ENCODE measurements at places on chromosomes 13 and 19. TPM values are rescaled to one million over a fixed set of nuclear protein-coding genes. Genes with fewer than 3 reads are reported as not detected.
A peak's percentile ranks its signal among the peaks of the same experiment; 100 is the strongest.

DNA sequence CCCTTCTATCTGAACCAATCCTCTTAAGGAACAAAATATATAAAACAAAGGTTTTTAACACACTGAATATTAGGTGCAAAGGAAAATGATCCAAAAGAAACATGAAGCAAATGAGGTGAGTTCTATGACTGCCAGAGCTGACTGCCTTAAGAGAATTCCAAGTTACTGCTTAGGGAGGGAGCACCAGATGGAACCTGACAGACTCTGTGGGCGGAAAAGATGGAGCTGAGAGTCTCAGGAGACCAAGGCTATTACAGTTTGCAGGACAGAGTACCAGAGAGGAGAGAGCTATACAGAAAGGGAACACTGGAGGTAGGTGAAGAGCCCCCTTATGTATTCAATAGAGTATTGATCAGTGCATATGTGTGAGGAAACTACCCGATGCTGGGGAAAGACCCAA is 87.2 kb downstream of the B3GLCT start:
- no peaks in the 10 kb centered on the region for H3K4me1 ChIP-seq
- H3K27me3 ChIP-seq: no peaks in the 10 kb centered on the region

- H3K4me3 ChIP-seq: peak within 1 kb of the TSS; percentile 92
- H3K27ac ChIP-seq: peak within 1 kb of the TSS; percentile 89
- H3K36me3 ChIP-seq: peaks cover 4% of the 10 kb centered on the region
These were observed at the start of gene MRPL34 for GRCh38 chr19:17305517-17306284. MRPL34 (plus strand) TSS chr19:17305872; CDS start chr19:17305893, 21 bp downstream.

DNA sequence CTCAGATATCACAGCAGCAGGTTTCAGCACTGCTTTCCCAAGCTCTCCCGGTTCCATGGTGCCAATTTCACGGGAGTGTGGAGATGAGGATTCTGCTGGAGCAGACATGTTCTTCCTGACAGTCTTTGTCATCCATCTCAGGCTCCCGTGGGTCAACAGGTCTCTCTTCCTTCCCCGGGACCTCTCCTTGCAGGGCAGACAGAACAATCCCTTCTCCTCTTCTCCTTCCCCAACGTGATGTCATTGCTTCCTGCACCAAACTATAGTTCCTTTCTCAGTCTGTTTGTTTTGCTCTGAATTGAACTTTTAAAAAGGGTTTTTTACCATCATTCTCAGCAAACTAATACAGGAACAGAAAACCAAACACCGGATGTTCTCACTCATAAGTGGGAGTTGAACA is 107.9 kb downstream of the ZNF536 start:
- H3K36me3 ChIP-seq: no peaks in the 10 kb centered on the region
- peaks cover 16% of the 10 kb centered on the region for H3K27me3 ChIP-seq
- H3K27ac ChIP-seq: no peak overlapping the region

Gene ITM2B
- total RNA-seq: 302 TPM

DNA sequence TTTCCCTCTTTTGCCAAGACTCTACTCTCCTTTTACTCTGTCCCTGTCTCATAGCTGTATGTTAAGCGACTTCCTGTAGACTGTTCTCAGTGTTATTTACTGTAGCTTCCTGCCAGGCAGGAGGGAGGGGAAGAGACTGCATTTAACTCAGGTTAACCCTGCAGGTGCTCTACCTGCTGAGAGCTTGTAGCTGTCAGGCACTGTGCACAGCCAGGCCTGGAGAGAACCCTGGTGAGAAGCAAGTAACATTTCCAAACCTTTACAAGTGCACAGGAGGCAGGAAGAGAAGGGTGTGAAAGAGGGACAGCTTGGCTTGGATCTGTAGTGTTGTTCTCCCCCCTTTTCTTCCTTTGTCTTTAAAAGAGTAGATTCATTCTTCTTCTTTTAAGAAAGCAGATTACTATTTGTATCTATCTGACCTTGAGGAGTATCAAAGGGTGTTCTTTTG is 167.1 kb downstream of the LMO7 start:
- peaks cover 25% of the 10 kb centered on the region for H3K4me1 ChIP-seq
- no peak for DNase-seq
- peaks cover 25% of the 10 kb centered on the region for H3K36me3 ChIP-seq
- H3K27ac ChIP-seq: peak overlapping the region; percentile 2
- no peaks in the 10 kb centered on the region for H3K27me3 ChIP-seq

DNA sequence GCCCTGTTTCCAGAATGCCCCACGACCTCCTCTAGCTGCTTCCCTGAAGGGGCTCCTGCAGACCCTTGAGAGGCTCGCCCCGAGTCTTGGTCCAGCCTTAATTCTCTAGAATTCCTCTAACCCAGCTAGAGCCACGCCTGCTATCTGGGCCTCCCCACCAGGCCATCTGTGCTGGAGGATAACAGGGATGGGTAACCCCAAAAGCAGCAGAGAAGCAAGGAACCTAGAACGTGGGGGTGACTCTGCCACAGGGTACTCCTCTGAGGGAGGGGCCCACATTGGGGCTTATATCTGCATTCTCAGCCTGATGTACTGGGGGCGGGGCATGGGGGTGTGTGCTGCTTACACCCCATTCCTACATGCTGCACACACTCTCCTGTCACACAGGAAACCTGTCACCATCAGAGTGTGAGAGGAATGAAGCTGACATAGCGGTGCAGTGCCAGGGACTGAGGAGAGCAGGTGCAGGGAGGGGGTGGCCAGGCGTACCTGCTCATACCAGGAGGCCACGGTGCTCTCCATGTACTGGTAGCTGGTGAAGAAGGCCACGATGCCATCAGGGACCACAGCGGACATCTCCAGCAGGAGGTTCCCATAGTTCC is 13.8 kb downstream of the KLC3 start:
- no peak overlapping the region for H3K4me3 ChIP-seq
- H3K27me3 ChIP-seq: no peaks in the 10 kb centered on the region
- H3K27ac ChIP-seq: no peak overlapping the region
- H3K36me3 ChIP-seq: peaks cover 7% of the 10 kb centered on the region

DNA sequence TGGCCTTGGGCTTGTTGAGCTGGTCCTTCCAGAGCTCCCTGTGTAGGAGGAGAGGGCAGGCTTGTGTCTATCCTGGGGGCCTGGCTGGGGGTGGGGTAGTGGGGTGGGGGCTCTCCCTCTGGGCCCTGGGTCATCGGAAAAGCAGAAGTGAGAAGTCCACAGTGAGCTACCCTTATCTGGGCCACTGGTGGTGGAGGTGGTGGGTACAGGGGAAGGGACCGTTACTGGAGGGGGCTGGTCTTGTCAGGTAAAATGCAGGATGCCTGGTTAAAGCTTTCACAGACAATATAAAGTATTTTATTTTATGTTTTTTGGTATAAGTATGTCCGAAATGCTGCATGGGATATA is 342 bp upstream of the SIGLEC10 start:
- H3K4me3 ChIP-seq: no peak overlapping the region
- peaks cover 9% of the 10 kb centered on the region for H3K27me3 ChIP-seq
- H3K36me3 ChIP-seq: no peaks in the 10 kb centered on the region
- DNase-seq: no peak

Gene CEACAM21
- not detected for total RNA-seq

Gene LYPD3
- 13.3 TPM for total RNA-seq

- no peaks in the 10 kb centered on the region for H3K27me3 ChIP-seq
- DNase-seq: no peak
- H3K36me3 ChIP-seq: peaks cover 3% of the 10 kb centered on the region
These were observed 4.5 kb downstream of the DBP start for GRCh38 chr19:48632692-48633147.

DNA sequence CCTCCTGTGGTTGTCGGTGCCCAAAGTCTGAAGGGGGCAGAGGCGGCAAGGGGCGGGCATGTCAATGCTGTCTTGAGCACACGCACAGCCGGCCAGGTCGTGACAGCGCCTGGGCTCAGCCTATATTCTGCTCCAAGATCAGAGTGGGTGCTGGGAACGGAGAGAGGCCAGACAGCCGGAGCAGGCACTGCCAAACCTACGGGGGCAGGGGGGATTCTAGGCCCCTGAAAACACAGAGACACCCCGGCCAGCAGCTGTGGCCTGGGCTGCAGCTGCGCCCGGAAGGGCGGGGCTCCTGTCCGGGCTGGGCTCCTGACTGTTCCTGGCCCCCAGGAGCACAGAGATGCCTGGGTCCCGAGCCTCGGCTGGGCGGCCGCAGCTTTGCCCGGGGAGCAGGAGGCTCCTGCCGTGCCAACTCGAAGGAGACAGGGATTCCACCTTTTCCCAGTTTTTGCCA is 2662.9 kb upstream of the PCDH20 start:
- no peak overlapping the region for H3K27ac ChIP-seq
- H3K36me3 ChIP-seq: no peaks in the 10 kb centered on the region
- DNase-seq: no peak
- no peaks in the 10 kb centered on the region for H3K27me3 ChIP-seq
- H3K4me3 ChIP-seq: no peak overlapping the region

Gene GRWD1
- total RNA-seq: 37.2 TPM

- no peak overlapping the region for H3K4me3 ChIP-seq
- peaks cover 10% of the 10 kb centered on the region for H3K4me1 ChIP-seq
- H3K27me3 ChIP-seq: no peaks in the 10 kb centered on the region
- no peaks in the 10 kb centered on the region for H3K36me3 ChIP-seq
- no peak overlapping the region for H3K27ac ChIP-seq
These were observed 115.7 kb upstream of the STARD13 start for GRCh38 chr13:33401238-33401637.

GRCh38 chr19:19643158-19644053 is at the start of gene GMIP:
GMIP (minus strand) TSS chr19:19643657; CDS start chr19:19643529, 128 bp downstream.
- no peaks in the 10 kb centered on the region for H3K27me3 ChIP-seq
- peak; percentile 83 for DNase-seq
- peaks cover 8% of the 10 kb centered on the region for H3K4me1 ChIP-seq
- no peaks in the 10 kb centered on the region for H3K36me3 ChIP-seq

DNA sequence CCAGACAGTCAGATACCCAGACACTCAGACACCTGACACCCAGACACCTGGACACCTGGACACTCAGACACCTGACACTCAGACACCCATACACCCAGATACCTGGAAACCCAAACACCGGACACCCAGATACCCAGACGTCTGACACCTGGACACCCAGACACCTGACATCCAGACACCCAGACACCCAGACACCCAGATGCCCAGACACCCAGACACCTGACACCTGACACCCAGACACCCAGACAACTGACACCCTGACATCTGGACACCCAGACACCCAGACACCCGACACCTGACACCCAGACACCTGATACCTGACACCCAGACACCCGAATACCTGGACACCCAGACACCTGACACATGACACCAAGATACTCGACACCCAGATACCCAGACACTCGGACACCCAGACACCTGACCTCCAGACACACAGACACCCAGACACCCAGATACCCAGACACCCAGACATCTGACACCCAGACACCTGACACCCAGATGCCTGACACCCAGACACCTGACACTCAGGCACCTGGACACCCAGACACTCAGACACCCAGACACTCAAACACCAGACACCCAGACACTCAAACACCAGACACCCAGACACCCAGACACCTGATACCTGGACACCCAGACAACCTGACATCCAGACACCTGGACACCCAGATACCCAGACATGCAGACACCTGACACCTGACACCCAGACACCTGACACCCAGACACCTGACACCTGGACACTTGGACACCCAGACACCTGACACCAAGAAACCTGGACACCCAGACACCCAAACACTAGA is 19.1 kb downstream of the C19orf12 start:
- peaks cover 3% of the 10 kb centered on the region for H3K4me1 ChIP-seq
- no peak for DNase-seq
- H3K36me3 ChIP-seq: no peaks in the 10 kb centered on the region
- no peak overlapping the region for H3K4me3 ChIP-seq
- H3K27ac ChIP-seq: no peak overlapping the region

DNA sequence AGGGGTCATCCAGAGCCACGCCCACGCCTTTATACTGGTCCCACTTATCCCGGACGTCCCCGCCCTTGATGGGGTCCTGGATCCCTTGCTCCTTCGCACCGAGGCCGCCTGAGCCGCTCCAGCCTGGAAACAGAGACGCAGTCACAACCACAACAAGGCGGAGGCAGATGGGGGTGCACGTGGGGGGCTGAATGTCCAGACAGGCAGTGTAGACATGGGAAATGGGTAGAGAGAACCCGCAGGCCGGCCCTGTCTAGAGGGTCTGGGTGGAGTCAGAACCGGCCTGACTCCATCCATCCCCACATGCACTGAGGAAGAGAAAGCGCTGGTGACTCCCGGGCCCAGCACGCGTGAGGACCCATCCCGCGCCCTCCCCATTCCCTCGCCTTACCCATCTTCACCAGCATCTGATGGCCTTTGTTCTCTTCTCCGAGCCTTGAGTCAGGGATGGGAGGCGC is 23.0 kb downstream of the CHERP start:
- no peak for DNase-seq
- H3K36me3 ChIP-seq: peaks cover 3% of the 10 kb centered on the region
- no peaks in the 10 kb centered on the region for H3K4me1 ChIP-seq
- no peaks in the 10 kb centered on the region for H3K27me3 ChIP-seq

- peaks cover 6% of the 10 kb centered on the region for H3K27me3 ChIP-seq
- DNase-seq: no peak
- H3K27ac ChIP-seq: no peak overlapping the region
- no peak overlapping the region for H3K4me3 ChIP-seq
- H3K36me3 ChIP-seq: no peaks in the 10 kb centered on the region
These were observed 22.0 kb downstream of the BLOC1S3 start for GRCh38 chr19:45200568-45200967.

Gene ZNF99
- total RNA-seq: not detected

DNA sequence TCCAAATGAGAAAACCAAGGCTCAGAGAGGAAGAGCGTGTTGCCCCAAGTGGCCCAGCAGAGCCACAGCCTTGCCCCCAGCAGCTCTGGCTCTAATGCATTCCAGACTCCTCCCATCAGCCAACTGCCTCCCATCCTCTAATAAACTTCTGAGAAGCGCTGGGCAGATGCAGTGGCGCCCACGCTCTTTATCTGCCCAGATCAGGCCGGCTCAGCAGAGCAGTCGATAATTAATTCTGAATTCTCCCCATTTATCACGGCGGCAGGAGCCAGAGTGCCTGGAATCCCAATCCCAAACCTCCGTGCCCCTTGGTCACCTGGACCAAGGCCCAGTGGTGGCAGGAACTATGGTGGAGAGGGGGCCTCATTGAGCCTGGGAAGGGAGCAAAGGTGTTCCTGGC is 13.9 kb downstream of the TINCR start:
- H3K4me3 ChIP-seq: no peak overlapping the region
- DNase-seq: no peak
- no peak overlapping the region for H3K27ac ChIP-seq
- H3K36me3 ChIP-seq: no peaks in the 10 kb centered on the region
- H3K4me1 ChIP-seq: peaks cover 19% of the 10 kb centered on the region

Gene GRK1
- total RNA-seq: 0.24 TPM

Gene ALOX5AP
- total RNA-seq: 0.31 TPM

Gene C13orf42
- total RNA-seq: not detected

GRCh38 chr13:71493189-71493588 is 373.8 kb downstream of the DACH1 start:
- no peak for DNase-seq
- H3K4me1 ChIP-seq: peaks cover 5% of the 10 kb centered on the region
- no peaks in the 10 kb centered on the region for H3K27me3 ChIP-seq
- H3K36me3 ChIP-seq: peaks cover 12% of the 10 kb centered on the region

Gene LGALS7B
- total RNA-seq: not detected

GRCh38 chr13:33172911-33173310 is 112.6 kb downstream of the STARD13 start:
- no peak overlapping the region for H3K4me3 ChIP-seq
- DNase-seq: no peak
- H3K4me1 ChIP-seq: peaks cover 5% of the 10 kb centered on the region
- H3K27me3 ChIP-seq: no peaks in the 10 kb centered on the region
